ENCODE measurements at places on chromosomes 3 and 15.

DNA sequence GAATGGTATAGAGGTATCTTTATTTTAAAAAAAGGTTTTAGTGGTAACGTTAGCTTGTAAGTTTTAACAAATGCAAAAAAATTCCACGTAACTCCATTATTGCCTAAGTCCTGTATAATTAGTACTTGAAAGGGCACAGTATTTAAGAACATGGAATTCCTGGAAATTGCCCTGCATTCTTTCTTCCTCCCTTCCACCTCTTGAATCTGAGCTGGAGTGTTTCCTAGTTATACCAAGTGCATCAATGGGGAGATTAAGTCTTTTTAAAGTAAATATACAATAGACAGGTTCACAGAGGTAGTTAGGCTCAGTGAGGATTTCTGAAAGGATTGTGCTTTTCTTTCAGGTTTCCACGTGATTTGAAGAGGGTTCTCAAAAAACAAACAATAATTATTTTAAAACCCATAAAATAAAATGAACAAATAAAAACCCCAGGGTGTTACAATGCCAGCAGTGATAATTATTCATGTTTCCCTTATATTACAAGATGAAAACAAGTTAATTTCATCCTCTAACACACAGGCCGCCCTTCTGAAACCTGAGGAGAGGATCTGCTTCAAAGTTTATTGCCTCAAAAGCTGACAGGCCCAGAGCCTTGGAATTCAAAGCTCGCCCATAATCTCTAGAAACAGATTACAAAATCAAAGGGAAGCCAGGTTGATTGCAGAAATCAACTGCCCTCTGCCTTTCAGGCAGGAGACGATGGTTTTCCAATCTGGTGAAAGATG is 128.8 kb upstream of the LMOD3 start:
- DNase-seq, result no peak

DNA sequence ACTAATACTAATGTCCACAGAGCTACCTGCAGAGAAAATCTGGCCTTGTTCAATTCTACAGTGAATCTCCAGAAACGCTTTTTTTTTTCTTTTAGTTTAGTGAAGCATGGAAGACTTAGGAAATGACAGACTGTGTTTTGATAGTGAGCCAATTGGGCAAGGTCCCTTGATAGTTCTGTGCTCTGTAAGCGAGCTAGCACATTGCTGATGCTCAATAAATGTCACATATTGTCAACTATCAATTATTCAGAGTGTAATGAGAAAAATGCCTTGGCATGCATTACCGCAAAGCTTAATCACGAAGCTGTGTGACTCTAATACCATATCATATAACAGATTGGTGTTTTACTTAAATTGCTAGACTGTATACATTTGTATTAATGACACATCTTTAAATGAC is 5.2 kb upstream of the C3orf85 start:
- DNase-seq, result no peak

GRCh38 chr15:49174902-49175301 is 4.9 kb downstream of the GALK2 start:
- no peak for DNase-seq

GRCh38 chr3:120052677-120053076 is 41.6 kb downstream of the GSK3B start:
- no peak for DNase-seq

DNA sequence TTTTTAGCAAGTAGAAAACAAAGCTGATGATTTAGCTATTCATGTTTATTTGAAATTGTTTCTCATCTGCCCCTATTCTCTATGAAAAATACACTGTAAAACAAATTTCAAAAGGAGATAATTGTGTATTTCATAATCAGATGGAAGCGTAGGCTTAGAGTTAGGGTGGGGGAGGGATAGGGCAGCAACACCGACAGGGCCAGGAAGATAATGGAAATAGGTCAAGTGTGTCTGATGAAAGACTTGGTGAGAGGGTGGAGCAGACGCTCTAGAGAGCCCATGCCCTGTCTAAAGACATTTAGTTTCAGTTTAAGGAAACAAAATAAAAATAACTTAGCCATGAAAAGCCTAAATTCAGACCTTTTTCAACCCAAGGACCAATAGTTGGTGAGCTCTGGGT is 51.6 kb upstream of the ARL6 start:
- DNase-seq, result no peak

- no peak for DNase-seq
Measured at GRCh38 chr15:52789008-52789600, 1.0 kb downstream of the ONECUT1 start.

DNA sequence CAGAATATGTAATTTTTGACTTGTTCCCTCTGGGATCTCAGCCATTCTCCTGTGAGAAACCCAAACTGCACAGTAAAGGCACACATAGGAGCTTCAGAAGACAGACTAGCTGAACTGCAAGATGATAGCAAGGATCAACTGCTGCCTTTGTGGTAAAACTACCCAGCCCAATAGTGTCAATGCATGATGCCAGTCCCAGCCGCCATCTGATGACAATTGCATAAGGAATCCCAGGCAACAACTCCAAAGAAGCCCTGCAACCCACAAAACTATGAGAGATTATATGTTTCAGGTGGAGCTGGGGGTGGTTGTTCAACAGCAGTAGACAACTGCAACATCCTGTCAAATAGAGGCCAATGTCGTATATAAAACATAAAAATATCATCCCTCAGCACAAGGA is 192.4 kb upstream of the ARPP21 start:
- DNase-seq, result no peak

GRCh38 chr3:106824856-106825255 is 552.4 kb upstream of the CCDC54 start:
- no peak for DNase-seq

GRCh38 chr3:170076715-170077238 is 39.0 kb downstream of the GPR160 start:
- no peak for DNase-seq

DNA sequence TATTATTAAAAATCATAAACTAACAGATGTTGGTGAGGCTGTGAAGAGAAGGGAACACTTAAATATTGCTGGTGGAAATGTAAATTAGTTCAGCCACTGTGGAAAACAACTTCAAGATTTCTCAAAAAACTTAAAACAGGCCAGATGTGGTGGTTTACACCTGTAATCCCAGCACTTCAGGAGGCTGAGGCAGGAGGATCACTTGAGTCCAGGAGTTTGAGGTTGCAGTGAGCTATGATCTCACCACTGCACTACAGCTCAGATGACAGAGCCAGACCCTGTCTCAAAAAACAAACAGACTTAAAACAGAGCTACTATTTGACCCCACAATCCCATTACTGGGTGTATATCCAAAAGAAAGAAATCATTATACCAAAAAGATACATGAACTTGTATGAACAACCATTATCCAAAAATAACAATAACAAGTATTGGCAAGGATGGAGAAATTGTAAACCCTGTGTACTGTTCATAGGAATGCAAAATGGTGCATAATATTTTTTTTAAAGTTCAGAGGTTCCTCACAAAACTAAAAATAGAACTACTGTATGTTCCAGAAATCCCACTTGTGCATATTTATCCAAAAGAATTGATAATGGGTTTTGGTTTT is 25.5 kb downstream of the ZNF148 start:
- no peak for DNase-seq

GRCh38 chr15:42846647-42847046 is 73.9 kb downstream of the TTBK2 start:
- no peak for DNase-seq

DNA sequence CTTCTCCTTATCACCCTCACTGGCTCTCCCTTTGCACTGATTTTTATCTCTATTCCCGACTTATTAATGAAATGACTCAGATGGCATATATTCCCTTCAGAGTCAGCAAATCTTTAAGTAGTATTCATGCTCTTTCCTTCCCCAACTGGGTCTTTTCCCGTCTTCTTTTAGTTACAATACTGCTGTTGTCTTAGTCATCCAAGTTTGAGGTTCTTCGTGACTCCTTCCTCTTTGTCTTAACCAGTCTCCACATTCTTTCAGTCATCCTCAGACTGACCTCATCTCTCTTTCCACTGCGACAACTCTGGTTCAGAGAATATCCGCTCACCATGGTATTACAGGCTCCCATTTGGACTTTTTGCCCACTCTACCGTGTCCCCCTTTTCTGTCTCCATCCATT is 12.4 kb downstream of the WDR5B start:
- DNase-seq, result no peak

- no peak for DNase-seq
Measured at GRCh38 chr3:155431856-155432570, 138.5 kb upstream of the STRIT1 start.

- DNase-seq, result no peak
Measured at GRCh38 chr3:18092726-18093125, 332.4 kb downstream of the SATB1 start.

DNA sequence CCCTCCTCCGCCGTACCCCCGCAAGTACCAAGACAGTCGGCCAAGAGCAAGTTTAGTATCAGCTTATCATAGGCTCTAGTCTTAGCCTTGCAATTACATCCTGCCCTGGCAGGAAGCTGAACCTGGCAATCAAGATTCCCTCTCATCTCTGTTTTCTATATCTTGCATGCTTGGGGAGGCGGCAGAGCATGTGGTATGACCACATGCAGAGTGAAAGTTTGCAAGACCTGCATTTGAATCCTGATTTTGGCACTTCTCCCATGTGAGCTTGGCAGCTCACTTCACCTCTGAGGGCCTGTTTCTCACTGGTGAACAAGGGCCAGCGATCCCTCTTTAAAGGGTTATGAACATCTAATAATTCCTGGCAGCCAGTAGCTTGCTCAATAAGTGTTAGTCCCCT is 106.1 kb upstream of the FRMD4B start:
- no peak for DNase-seq

DNA sequence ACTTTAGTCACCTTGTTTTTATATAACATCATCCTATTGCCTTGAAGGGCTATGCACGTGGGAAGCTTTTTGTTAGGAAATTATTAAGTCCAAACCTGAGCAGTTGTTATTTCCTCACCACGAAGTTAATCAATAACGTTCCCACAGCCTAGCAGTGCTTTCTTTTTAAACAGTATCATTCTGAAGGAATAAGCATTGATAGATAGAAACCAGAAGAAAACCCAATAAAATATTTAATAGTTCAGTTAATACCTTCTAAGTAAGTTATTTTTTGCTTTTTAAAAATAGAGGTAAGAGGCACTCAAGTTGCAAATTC is 149.3 kb downstream of the KCNMB2 start:
- DNase-seq, result no peak

DNA sequence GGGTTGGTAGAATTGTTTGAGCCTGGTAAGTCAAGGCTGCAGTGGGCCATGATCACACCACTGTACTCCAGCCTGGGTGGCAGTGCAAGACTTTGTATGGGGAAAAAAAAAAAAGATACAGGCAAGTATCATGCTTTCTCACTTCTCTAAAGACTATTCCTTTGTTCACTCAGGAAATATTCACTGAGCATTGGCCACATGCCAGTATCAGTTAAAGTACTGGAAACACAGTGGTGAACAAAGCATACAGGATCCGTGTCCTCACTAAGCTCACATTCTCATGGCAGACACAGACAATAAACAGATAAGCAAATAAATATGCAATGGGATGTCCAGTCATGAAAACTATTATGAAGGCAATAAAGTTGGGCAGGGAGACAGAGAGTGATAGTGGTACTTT is 5.1 kb upstream of the MTHFS start:
- no peak for DNase-seq

GRCh38 chr3:120773932-120774331 is 31.4 kb downstream of the GTF2E1 start:
- DNase-seq, result no peak

Measured in SW 1271 (cell line).